ENCODE measurements at places on chromosomes 4 and X.

DNA sequence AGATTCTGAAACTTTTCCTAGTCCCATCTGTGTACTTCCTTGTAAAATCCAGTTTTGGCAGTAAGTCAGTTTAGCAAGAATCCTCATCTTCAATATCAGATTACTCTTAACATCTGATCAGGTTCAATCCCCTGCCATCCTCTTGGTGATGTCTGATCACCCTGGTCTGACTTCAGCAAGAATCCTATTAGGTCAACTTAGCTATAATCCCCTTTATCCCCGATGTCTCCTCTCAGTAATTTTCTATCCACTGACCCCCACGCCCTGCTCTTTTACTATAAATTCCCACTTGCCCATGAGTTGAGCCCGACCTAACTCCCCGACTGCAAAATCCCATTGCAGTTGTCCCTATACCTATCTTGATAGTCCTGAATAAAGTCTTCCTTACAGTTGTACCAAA lies 57.9 kb upstream of the PRSS48 start:
- DNase-seq: no peak
- H3K36me3 ChIP-seq: no peaks in the 10 kb centered on the region
- no peak overlapping the region for H3K27ac ChIP-seq
- H3K4me3 ChIP-seq: no peak overlapping the region

DNA sequence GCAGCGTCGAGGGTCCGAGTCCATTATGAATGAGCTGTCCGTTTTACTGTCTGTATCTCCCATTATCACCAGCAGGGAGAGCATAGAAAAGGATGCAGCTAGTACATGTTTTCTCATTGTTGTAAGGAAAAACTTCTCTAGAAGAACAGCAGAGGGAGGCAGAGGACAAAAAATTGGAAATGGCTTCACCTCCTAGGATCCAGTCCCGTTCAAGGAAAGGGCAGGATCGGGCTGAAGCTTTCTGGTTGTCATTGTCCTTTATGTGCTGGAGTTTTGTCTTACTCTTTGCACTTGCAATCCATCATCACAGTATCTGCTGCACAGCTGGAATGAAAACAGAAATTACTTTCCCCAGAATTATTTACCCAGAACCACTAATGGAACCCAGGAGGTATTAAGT lies 14.7 kb downstream of the NDP start:
- H3K4me1 ChIP-seq: no peaks in the 10 kb centered on the region
- no peak overlapping the region for H3K4me3 ChIP-seq
- no peak for DNase-seq
- H3K36me3 ChIP-seq: no peaks in the 10 kb centered on the region
- no peak overlapping the region for H3K27ac ChIP-seq
- no peaks in the 10 kb centered on the region for H3K27me3 ChIP-seq

DNA sequence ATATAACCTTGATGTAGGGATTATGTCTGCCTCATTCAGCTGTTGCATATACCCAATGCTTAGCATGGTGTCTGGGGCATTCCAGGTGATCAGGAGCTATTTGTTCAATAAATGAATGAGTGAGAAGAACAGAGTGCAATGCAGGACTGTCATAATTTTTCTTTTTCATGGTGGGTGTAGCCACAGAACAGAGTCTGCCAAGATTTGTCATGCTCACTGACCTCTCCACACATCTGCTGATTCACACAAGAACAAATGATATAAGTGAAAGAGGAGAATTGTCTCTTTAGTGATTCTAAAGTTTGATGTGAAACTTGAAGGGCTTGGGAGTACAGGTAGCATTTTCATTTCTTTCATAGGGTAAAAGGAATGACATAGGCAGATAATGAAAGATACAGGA lies 64.4 kb upstream of the TEX13D start:
- no peaks in the 10 kb centered on the region for H3K4me1 ChIP-seq
- no peaks in the 10 kb centered on the region for H3K36me3 ChIP-seq
- DNase-seq: no peak
- no peaks in the 10 kb centered on the region for H3K27me3 ChIP-seq

- H3K4me3 ChIP-seq: peak overlapping the region; percentile 80
- H3K27ac ChIP-seq: peak overlapping the region; percentile 71
- no peaks in the 10 kb centered on the region for H3K27me3 ChIP-seq
- no peaks in the 10 kb centered on the region for H3K36me3 ChIP-seq
- H3K4me1 ChIP-seq: peaks cover 11% of the 10 kb centered on the region
- DNase-seq: peak; percentile 73
Observed at GRCh38 chrX:275476-275966, 5.7 kb upstream of the PLCXD1 start.

DNA sequence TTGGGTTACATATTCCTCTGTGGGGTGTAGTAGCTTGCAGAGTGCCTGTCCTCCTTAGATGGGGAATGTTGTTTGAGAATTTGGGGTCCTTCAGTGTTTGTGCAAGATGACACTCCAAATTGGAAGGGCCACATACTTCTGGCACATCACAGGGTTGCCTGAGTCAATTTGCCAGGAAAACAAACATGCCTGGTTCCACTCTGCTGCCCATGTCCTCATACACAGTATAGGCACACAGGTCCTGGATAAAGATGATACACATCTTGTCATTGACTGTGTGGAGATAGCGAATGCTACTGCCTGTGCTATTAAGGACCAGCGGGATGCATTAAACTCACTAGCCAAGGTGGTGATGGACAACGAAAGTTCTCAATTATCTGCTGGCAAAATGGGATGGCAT lies 11.2 kb upstream of the LAP3 start:
- no peaks in the 10 kb centered on the region for H3K36me3 ChIP-seq
- no peak for DNase-seq
- H3K27me3 ChIP-seq: no peaks in the 10 kb centered on the region
- no peak overlapping the region for H3K27ac ChIP-seq
- no peaks in the 10 kb centered on the region for H3K4me1 ChIP-seq

Data from upper lobe of right lung (tissue), 1 donor.